Cortex of kidney (tissue), 1 donor: ENCODE measurements at places on chromosomes 4 and X.

DNA sequence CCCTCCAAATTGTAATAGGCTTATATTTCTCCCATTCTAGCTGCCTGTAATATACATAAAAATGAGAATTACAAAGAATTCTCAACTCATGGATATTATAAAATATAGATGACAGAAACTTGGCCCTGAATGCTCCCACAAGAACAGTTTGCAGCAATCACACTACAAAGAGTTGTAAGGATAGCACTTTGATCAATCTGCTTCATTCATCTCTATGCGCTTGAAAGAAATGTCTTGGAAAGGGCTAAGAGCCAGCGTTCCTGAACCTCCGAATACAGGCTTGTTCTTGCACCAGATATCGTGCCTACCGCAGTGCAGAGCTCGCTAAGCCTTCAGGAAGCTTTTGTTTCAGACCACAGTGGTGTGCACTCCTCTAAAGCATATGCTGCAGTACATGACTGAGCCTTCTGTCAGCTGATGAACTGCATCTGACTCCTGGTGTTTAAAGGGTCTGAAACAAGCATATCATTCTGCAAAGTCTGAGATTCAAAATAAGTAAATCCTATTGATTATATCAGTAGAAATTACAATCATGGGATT, 417.6 kb upstream of the ZFP42 start:
- DNase-seq, result no peak

DNA sequence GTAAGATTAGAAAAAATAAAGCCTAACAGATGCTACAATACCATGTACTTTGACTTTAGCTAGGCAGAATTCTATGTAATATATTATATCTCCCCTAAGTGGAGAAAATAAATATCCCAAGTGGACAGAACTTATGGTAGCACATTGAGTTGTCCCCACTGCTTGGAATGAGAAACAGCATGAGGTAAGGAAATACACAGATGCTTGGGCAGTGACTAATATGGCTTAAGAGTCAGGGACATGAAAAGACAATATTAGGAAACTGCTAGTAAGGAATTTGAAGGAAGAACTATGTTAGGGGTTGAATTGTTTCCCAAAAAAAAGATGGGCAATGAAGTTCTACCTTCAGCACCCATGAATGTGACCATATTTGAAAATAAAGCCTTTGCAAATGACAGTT, 2265.1 kb downstream of the PCDH7 start:
- DNase-seq, result no peak

- DNase-seq, result no peak
Measured at GRCh38 chr4:168480931-168481611, 779 bp upstream of the DDX60L start.

- no peak for DNase-seq
Measured at GRCh38 chr4:168380290-168380689, 61.7 kb upstream of the DDX60 start.

GRCh38 chr4:77159806-77160205, 2.8 kb downstream of the CCNG2 start:
- DNase-seq, result no peak

DNA sequence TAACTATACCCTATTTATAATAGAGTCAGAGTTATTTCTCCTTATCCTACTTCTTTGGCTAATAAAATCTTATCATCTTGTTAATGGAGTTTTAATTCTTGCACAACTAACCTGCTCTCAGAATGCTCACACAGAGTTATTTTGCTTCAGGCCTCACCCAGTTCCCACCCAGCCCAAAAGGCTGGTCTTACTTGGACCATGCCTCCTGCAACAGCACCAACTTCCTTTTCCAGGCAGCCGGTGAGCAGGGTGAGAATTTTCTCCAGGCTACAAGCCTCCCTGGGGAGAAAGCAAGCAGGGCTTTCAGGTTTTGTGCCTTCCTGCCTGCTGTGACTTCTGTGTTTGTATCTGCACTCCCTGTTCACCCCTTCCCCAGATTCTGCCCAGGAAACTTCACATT, 29.1 kb upstream of the BANK1 start:
- no peak for DNase-seq

DNA sequence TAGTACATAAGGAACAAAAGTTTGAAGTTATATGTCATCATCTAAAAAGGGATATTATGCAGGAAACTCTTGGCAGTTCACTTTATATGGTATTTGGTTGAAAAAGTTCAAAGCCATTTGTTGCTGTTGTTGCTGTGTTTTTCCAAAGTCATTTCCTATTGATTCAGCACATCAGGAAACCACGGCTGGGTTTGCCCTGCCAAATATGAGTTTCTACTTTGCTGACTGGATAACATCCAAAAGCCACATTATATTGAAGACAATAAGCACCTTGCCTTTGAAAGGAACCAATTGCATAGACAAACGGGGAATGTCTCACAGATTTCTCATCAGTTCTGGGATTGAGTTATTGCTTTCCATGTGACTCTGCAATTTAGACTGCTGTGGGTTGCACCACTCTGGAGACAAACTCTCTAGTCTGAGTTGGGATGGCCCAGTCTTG, 206.1 kb downstream of the SLC39A8 start:
- no peak for DNase-seq

- no peak for DNase-seq
Measured at GRCh38 chr4:17981063-17981462, 40.5 kb downstream of the LCORL start.

GRCh38 chr4:56743550-56743949, 62.5 kb upstream of the HOPX start:
- DNase-seq, result no peak

GRCh38 chr4:177975315-177975987, 533.2 kb upstream of the AGA start:
- no peak for DNase-seq

GRCh38 chr4:137946453-137947174, 295.5 kb downstream of the SLC7A11 start:
- no peak for DNase-seq

GRCh38 chrX:28854637-28855036, 267.4 kb downstream of the IL1RAPL1 start:
- DNase-seq, result no peak

DNA sequence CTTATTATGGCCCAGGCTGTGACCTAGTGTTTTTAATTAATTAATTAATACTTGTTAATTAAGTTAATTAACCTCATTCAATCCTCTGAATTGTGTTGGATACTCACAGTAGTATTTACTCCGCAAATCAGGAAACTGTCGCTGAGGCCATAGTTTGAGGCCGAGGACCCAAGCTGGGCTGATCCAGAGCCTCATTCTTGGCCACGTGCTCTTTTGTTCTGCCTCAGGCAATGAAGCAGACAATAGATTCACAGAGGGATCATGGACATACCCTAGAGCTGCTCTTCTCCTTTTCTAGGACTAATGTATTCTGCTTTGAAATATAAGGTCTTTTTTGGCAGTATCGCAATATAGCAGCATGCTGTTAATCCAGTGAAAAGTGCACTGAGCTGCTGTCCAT, 24.0 kb upstream of the SNCA start:
- DNase-seq, result no peak

DNA sequence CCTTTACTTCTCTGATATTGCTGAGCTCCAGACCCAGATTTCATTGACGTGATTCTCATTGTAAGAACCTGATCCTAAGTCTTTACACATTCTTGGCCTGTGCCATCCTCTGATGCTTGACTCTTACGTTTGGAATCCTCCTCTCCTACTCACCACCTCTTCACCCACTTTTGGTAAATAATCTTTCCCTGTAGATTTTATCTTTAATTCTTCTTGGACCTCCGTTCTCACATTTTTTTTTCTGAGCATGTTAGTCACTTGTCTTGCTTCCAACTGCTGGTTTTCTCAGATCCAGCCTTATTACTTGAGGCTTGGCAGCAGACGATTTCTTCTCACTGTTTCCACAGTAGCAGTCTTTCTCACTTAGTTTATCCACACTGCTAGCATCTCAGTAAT, 12.4 kb upstream of the SH3RF1 start:
- no peak for DNase-seq

GRCh38 chr4:139762720-139763119, 97.1 kb downstream of the MGST2 start:
- no peak for DNase-seq

DNA sequence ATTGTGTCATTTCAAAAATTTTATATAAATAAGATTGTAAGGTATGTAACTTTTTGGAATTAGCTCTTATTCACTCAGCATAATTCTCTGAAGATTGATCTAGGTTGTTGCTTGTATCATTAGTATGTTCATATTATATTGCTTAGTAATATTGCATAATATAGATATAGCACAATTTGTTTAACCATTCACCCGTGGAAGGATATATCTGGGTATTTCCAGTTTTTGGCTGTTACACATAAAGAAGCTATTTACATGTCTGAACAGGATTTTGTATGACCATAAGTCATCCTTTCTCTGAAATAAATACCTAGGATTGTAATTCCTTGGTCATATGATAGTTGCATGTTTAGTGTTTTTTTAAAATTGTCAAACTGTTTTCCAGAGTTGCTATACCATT, 82.5 kb downstream of the CPEB2 start:
- no peak for DNase-seq

DNA sequence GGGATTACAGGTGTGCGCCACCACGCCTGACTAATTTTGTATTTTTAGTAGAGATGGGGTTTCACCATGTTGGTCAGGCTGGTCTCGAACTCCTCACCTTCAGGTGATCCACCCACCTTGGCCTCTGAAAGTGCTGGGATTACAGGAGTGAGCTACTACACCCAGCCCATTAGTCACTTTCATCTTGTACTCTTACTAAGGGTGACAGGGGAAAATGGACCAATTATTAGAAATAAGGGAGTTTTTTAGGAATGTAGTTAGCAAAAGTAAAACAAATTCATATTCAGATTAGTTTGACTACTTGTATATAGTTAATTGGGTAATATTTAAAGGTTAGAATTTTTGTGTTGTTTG, 26.1 kb downstream of the SMARCA5 start:
- no peak for DNase-seq

DNA sequence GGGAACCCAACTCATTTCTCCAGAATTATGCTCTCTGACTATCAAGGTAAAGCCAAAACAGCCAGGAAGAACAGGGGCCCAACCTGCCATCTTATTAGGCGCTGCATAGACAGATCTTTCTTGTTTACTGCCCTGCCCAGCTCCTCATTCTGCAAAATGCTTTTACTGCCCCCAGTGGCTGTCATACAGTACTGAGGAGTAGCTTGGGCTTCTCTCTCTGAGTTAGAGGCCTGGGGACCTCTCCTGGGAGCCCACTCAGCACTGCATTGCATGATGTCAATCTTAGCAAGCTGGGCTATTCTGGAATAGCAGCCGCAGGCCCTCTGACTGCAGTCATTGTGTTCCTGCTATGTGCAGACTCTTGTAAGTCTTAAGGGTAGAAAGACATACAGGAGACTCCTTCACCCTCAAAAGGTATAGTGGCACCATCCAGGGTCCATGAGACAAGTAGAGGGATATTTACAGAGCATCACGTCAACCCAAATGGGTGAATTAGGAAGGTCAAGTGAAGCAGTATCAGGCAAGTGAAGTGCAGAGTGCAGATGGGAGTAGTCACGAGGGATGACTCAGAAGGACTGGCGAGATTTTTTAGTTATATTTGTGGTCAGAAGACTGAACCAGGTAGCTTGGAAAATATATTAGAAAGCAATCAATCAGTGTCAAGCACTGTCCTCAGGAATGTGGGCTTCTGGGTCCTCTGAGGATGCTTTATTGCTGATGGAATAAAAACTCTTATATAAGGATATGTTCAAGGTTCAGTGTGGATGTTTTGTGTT, 294.1 kb upstream of the SFRP2 start:
- DNase-seq, result no peak

- no peak for DNase-seq
Measured at GRCh38 chrX:41064018-41064417, 21.2 kb upstream of the USP9X start.

DNA sequence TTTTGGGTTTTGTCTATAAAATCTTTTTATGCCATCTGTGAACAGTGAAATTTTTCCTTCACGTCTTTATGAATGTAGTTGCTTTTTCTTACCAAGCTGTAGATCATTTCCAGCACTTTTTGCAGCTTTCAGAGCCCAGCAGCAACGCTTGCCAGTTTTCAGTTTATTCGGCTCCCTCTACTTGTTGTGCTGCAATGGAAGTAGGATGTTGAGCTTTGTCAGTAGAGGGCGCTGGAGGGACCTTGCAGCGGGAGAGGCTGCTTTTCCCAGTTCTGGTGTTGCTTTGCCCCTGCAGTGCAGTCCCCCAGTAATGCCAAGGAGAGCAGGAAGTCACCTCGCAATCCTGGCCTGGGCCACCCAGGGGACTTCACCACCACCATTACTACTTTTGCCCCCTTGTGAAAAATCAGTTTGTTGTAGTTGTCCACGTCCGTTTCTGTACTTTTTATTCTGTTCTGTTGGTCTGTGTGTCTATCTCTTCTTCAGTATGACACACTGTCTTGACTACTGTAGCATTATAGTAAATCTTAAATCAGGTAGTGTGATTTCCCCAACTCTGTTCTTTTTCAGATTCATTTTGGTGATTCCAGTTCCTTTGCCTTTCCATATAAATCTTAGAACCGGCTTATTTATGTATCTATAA, 21.8 kb downstream of the CMC4 start:
- DNase-seq, result no peak

DNA sequence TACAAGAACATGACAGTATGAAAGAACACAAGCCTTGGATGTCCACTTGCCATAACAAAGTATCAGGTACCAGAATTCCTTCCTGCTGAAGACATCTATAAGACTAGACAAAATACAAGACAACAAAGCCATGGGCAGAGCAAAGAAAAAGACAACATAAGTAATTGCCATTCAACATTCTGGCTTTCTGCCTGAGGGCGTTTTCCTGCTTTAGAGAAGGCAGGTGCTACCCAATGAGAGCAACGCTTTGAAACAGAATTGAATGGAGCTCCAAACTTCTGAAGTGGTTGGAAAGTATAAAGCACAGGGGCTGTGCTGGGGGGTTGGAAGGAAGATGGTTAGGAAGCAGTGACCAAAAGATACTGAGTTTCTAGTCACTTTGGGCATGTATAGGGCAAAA, 30.1 kb downstream of the PDE5A start:
- DNase-seq, result no peak

DNA sequence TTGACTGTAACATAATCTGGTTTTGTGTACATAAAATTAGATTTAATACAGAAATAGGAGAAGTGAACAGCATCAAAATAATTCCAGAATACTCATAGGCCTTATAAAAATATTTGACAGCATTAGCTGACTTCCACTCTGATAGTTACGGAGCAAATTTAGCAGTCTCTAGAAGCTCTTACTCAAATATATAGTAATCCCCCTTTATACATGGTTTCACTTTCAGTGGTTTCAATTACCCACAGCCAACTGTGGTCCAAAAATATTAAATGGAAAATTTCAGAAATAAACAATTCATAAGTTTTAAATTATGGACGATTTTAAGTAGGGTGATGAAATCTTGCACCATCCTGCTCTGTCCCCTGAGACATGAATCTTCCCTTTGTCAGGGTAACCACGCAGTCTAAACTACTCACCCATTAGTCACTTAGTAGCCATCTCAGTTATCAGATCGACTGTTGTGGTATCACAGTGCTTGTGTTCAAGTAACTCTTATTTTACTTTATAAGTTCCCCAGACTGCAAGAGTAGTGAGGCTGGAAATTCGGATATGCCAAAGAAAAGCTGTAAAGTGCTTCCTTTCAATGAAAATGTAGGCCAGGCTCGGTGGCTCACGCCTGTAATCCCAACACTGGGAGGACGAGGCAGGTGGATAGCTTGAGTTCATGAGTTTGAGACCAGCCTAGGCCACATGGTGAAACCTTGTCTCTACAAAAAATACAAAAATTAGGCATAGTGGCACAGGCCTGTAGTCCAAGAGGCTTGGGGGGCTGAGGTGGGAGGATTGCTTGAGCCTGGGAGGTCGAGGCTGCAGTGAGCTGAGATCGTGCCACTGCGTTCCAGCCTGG, 17.2 kb upstream of the RTL9 start:
- no peak for DNase-seq
